ENCODE measurements at places on chromosomes 12 and 14.

DNA sequence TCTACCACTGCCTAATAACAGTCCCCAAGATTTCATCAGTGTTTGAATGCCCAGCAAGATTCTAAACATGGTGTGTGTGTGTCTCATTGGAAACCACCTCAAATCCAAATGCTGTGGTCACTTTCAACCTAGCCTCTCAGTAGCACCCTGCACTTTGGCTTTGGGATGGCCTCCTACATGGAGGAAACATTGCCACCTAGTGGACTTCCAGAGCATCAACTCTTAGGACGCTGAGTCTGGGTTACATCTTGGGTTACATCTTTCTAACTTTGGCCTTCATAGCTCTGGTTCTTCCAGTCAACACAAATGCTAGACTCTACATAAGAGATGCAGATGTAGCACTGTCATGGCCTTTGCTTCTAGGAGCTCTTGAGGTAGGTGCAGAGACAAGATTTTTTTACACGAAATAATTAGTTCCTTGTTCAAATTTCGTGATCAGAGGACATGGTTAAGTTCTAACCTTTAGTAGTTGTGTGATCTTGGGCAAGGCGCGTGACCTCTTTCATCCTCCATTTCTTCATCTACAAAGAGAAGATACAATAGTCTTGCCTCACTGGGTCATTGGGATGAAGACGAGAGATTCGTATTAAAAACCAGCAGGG lies 113.5 kb upstream of the VASH1 start:
- DNase-seq, result no peak

DNA sequence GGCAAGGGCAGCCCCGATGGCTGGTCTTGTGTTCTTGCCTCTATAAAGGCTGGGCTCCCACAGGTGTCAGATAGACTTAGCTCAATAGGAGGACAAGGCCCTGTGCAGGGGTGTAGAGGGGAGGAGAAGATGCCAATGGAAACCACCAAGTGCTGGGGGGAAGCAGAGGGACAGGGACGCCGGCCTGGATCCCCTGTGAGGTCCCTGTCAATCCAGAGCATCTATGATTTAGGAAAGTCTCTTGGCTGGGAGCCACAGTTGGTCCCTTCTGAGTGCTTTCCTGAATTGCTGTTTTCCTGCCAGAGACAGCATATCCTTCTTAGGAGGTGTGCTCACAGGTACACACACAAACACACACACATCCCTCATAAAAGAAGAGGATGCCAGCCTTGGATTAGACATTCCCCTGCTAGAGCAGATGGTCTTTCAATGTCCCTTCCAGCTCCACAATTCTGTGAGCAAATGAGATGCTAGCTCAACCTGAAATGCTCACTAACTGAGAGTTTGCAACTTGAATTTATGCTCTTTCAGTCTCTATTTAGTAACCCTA lies 62.7 kb downstream of the TTC7B start:
- DNase-seq, result no peak

DNA sequence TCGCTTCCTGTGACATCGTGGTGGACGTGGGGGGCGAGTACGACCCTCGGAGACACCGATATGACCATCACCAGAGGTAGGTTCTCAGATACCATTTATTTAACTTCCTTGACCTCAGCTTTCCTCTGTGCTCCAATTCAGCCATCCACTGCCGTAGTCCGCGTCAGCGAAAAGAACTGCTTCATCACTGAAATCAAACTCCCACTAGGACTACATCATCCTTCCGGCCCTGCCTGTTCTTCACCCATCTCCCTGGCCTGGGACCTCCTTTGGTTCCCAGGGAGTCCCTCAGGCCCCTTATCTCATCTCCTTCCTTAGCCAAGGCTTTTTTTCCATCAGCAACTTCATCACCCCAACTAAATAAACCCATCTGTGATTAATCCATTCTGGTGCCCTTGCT lies 692 bp downstream of the MYG1 start:
- DNase-seq, result no peak

- DNase-seq, result no peak
These were observed 383.3 kb downstream of the DPF3 start for GRCh38 chr14:72510566-72510965.

- DNase-seq, result peak; percentile 73
These were observed 1.7 kb upstream of the CCND2 start for GRCh38 chr12:4271717-4272423.

DNA sequence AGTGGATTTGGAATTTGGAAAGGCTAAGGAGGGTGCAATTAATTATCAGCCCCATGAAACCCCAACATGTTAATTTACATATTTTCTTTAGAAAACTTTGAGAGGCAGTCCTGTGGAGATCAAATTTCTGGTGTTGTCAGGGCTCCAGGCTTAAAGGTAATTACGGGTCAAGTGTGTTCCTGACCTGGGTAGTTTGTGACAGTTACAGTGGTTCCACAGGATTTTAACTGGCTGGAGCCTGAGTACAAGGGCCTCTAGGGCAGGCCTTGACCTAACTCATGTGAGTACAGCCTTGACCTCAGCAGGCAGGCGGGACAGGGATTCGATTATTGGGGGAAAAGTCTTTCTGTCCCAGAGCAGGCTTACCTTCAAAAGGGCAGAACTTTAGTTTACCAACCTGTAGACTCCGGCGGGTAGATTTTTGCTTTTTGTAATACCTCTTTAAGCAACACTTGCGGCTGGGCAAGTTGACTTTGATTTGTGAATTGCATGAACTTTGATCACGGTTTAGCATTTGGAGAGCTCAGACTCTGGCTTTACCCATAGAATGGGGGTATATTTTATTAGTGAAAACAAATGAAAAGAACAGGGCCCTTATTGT lies 8.4 kb upstream of the PPTC7 start:
- no peak for DNase-seq

GRCh38 chr12:22014041-22014782 lies 31.8 kb upstream of the CMAS start:
- no peak for DNase-seq

DNA sequence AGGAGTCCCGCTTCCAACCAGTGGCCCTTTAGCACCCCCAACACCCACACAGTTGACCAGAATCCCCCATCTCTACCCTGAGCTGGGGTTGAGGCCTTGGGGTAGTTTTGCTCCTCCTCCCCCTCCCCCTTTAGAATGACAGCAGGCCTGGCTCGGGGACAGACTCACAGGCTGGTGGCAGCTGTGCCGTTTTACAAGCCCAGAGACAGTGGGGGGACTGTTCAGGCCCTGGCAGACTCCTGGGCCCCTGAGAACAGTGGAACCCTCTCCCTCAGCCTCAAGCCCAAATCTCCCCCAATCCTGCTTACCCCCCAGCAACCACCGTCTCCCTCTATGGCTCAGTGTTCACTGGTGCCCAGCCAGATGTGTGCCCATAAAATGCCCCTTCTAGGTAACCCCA lies 10.1 kb downstream of the TMEM119 start:
- no peak for DNase-seq

GRCh38 chr12:80861641-80862378 lies 75.9 kb downstream of the LIN7A start:
- DNase-seq, result no peak

DNA sequence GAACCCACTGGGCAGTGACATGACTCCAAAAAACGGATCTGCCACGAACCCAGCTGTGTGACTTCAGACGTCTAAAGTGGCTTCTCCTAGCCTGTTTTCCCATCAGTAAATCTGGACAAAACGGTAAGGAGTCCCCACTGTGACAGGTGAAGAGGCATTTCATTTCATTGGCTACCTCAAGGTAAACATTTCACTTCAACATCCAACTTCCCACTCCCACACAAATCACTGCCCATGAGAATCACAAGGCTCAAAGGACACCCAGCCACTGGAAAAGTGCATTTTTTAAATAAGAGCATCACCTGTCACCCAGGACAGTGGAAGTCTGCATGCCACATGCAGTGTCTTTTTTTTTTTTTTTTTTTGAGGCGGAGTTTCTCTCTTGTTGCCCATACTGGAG lies 27.9 kb downstream of the HSP90AA1 start:
- DNase-seq, result no peak

Measured in activated B cell treated with CpG ODN at 0.5 μM for 24 hours (primary cell).